ENCODE measurements at places on chromosomes 12 and 14. TPM values are rescaled to one million over a fixed set of nuclear protein-coding genes. Genes with fewer than 3 reads are reported as not detected.

GRCh38 chr12:125005652-125006051 is 12.2 kb downstream of the BRI3BP start:
- DNase-seq, result no peak

ZDHHC22 gene
- total RNA-seq, result 0.57 TPM

GRCh38 chr12:11433664-11434063 is 38.3 kb upstream of the PRB2 start:
- DNase-seq, result peak; percentile 55

TROAP gene
- total RNA-seq, result 91.2 TPM

GRCh38 chr12:126389220-126389841 is 1324.1 kb downstream of the AACS start:
- DNase-seq, result no peak

DNA sequence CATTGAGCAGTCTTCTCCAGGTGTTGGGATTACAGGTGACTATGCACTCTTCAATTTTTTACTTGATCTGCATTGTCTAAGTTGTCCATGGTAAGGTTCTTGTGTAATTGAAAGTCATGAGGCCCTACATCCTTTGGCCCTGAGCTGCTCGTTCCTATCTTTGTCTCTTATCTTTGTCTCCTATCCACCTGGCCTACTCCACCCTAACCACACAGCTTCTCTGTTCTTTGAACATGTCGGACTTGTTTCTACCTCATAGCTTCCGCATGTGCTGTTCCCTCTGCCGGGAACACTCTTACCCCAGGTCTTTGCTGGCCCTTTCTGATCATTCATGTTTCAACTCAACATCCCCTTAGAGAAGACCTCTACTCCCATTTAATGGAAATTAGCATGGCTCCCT is 194.8 kb upstream of the TBX3 start:
- DNase-seq, result no peak
